Fibroblast of villous mesenchyme (primary cell): ENCODE measurements at places on chromosomes 2 and 18.
A peak's percentile ranks its signal among the peaks of the same experiment; 100 is the strongest.

DNA sequence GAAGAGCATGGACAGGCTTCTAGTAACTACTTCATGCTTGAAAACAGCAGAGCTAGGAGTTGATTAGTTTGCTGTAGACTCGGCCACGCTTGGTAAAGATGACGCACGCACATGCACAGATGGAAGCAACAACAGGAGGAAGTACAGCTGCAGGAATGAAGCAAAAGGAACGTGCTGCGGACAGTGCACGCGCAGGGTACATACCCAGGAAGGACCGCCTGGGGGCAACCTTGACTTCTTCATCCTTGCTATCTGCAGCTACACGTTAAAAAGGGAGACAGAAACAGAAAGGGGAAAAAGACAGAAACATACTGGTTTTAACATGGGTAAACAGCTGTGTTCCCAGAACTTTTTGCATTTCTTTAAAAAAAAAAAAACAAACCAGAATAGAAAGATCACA lies 17.7 kb downstream of the SLC66A2 start:
- DNase-seq: peak; percentile 84

DNA sequence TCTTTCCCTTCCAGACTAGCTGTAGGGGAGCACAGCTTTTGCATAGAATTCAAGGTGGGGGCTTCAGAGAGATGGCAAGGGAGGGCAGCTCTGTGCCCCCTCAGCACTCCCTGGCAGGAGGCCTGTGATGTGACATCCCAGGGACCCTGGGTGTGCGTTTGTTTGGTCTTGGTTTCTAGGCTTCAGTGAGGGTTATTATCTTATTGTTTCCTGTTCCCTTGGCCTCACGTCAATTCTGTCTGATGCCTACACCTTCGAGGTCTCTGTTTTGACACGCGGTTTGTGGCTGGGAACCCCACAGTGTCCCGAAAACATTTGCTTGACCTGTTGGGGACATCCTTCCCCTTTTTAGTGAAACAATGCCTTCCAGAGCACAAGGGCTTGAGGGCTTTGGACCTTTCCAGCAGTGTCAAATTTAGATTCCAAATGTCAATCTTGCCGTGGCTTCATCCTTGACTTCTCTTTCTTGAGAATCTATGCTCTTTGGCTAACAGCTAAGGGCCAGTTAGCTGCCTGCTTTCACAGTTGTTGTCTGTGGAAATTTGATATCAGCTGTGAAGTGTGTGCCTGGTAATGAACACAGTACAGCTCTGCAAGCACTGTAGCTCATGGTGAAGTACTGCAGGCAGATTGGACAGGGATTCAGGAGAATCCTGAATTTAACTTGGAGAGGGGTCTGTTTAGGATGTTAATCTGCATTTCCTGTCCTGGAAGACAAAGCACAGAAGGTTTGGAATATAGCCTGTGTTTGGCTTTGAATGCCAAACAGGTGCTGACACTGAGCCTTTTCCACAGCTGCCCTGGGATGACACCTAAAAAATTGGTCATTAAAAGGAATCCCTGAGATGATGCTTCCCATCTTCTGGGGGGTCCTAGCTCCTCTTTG lies 108.2 kb upstream of the CXCR4 start:
- DNase-seq: no peak

DNA sequence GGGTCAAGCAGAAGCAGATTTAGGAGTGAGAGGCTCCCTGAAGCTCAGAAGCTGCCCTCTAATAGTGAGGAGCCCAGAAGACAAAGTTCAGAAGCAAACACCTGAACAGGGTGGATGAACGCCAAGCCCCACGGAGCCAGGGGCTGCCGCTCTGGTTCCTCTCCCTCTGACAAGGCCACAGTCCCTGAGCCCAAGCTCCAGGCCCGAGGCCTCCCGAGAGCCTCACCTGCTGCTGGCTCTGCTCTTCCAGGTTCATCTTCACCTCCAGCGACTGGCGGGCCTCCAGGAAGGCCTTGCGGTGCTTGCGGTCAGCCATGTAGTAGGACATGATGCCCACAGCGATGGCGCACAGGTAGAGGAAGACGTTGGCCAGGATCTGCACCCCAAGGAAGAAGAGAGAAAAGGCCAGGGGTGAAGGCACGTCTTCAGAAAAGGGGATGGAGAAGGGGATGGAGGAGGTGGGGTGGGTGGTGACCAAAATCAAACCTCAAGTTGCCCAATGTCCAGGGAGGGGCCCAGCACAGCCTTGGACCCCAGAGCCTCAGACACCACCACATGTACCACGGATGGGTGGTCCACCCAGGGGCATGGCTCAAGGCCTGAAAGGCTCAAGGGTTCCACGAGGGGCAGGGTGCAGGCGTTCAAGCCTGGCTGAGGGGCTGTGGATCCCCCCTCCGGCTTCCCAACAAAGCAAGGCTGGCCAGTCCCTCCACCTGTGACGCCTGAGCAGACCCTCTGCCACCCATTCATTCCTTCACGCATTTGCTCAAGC lies 47.5 kb downstream of the ADCY3 start:
- DNase-seq: no peak

GRCh38 chr2:193847130-193847529 lies 1652.4 kb upstream of the TMEFF2 start:
- peak; percentile 69 for DNase-seq

DNA sequence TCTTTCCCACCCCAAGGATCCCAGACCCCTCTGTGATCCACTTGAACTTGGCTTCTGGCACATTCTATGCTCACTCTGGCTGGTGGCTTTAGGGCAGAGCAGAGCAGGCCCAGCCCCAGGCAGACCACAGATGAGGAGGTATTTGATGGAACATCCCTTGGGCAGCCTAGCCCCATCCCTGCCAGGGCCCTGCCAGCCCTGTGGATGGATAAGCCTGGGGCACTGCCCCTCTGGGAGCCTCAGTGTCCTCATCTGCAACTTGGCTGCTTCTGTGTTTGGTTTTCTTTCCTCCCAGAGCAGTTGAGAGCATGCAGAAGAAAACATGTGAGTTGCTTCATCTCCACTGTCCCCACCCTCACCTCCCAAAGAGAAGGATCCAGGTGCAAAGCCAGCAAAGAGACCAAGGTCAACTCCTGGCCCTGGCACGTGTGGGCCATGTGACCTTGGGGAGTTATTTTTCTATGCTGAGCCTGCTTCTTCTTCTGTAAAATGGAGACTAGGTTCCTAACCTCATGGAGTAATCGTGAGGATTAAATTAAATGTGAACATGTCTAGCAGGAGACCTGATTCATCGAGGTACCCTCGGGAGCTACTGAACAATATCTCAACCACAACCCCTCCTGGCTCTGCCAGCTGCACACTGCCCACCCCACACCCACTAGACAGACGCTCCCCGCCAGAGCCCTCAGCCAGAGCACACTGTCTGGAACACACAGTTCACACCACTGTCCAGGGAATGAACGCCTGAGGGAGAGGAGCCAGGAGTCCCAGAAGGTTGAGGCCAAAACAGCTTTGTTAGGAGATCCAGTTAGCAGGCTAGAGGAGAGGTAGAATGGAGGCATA lies 14.6 kb upstream of the TNS1 start:
- DNase-seq: no peak
